Effector memory CD4-positive, alpha-beta T cell (primary cell): ENCODE measurements at places on chromosomes 16 and 17.
A peak's percentile ranks its signal among the peaks of the same experiment; 100 is the strongest.

DNA sequence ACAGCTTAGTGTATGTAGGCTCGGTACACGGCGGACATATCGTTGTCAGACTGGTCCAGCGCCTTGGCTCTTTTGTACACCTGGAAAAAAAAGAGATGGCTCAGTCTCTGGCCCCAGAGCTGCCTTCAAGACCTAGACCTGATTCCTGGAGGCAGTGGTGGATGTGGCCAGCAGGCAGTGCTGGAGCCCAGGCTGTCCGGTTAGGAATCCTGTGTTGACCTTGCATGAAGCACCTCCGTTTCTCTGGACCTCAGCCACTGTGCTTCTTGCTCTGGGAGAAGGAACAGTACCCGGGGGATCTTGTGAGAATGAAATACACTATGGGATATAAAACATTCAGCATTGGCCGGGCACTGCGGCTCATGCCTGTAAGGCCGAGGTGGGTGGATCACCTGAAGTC, 2.8 kb upstream of the ROGDI start:
- H3K36me3 ChIP-seq, result peaks cover 3% of the 10 kb centered on the region
- no peaks in the 10 kb centered on the region for H3K27me3 ChIP-seq
- peaks cover 8% of the 10 kb centered on the region for H3K4me1 ChIP-seq
- no peak overlapping the region for H3K4me3 ChIP-seq
- DNase-seq, result no peak

- peak overlapping the region; percentile 54 for H3K4me3 ChIP-seq
- peak; percentile 89 for DNase-seq
- peaks cover 18% of the 10 kb centered on the region for H3K4me1 ChIP-seq
- H3K27me3 ChIP-seq, result no peaks in the 10 kb centered on the region
- no peaks in the 10 kb centered on the region for H3K36me3 ChIP-seq
These were observed 31.3 kb downstream of the MYO18A start for GRCh38 chr17:29148790-29149430.

- no peaks in the 10 kb centered on the region for H3K27me3 ChIP-seq
- DNase-seq, result no peak
- H3K4me3 ChIP-seq, result no peak overlapping the region
- no peaks in the 10 kb centered on the region for H3K4me1 ChIP-seq
These were observed 49.9 kb upstream of the COX10 start for GRCh38 chr17:14019186-14019956.

DNA sequence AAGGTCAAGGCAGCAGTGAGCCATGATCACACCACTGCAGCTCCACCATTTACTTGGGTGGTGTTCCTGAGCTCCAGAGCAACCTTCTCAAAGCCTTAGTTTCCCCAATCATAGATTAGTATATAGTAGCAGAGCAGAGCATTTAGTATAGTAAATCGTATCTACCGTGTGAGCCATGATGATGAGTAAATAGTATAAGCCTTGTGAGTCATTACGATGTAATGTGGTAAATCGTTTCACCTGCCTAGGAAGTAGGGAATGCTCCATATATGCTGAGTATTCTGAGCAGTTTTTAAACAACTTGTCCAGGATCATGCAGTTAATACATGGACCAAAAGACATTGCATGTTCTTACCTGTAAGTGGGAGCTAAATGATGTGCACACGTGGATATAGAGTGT, 66.4 kb downstream of the SCNN1B start:
- H3K4me3 ChIP-seq, result no peak overlapping the region
- DNase-seq, result no peak
- no peaks in the 10 kb centered on the region for H3K4me1 ChIP-seq
- H3K27me3 ChIP-seq, result no peaks in the 10 kb centered on the region
- no peak overlapping the region for H3K27ac ChIP-seq

DNA sequence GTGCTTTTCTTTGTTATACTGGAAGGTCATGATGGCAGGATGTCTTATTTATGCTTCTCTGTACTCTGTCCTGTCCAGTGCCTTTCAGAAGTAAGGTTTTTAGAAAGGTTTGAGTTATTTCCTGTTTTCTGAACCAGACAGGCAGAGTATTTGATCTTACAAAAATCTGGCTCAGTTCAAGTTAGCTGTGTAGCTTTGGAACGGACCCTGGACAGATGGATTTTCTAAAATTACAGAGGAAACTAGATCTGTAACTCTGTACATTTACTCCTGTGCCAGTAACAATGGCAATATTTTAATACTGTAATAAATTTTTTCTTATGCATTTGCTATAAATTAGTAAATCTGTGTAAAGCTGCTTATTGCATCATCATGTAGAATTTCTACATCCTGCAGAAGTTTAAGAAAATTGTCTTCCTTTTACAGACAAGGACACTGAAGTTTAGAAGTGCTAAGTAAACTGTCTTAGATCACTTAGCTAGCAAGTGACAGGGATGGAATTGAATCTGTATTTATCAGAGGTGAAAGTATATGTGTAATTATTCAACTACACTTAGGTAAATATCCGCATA, 347.6 kb downstream of the WWOX start:
- no peak overlapping the region for H3K27ac ChIP-seq
- no peaks in the 10 kb centered on the region for H3K36me3 ChIP-seq
- H3K27me3 ChIP-seq, result no peaks in the 10 kb centered on the region
